Panc1 (cell line): ENCODE measurements at places on chromosomes 11 and 22.

GRCh38 chr22:45397806-45398205 is 15.6 kb downstream of the SMC1B start:
- H3K4me1 ChIP-seq: no peaks in the 10 kb centered on the region
- no peaks in the 10 kb centered on the region for H3K36me3 ChIP-seq
- H3K27me3 ChIP-seq: no peaks in the 10 kb centered on the region
- H3K4me3 ChIP-seq: no peak overlapping the region
- DNase-seq: no peak

DNA sequence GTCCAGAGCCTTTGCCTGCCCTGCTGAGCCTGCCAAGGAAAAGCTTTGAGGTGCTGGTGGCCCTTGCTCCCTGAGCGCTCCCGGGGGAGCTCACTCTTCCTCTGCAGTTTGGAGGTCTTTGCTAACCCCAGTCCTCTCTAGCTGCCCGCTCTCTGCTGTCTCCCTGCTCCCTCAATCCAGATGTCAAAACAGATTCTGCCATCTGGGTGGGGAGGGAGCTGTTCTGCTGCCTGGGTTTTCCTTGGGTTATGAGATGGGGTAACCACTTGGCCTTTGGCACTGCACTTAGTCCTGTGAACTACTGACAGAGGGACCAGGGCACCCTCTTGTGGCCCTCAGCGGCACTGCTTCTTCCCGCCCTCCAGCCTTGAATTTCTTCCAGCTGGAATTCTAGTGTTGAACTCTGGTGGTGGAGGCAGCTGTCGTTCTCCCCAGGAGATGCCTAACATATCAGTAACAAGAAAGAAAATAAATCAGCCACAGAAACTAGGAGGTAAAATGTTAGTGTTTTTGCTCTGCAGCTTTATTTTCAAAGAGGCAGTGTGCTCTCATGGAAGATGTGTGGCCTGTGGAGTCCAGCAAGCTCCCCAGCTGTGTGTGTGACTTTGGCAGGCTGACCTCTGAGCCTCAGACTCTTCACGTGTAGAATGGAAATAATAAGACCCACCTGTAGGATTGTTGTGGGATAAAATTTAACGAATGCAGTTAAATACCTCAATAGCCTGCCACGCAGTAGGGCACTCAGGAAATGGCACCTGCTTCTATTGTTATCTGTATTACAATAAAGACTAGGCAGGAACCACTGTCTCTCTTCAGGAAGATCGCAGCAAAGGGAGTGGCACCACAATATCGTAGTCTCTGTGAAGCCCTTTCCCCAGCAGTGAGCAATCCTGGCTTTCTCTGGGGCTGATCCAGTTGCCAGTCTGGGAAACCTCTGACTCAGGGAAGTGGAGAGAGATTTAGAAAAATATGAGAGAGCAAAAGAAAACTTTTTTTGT is 23.4 kb downstream of the ARFGAP2 start:
- no peaks in the 10 kb centered on the region for H3K36me3 ChIP-seq
- no peak for DNase-seq
- H3K4me3 ChIP-seq: no peak overlapping the region
- no peaks in the 10 kb centered on the region for H3K27me3 ChIP-seq
- no peak overlapping the region for H3K27ac ChIP-seq
- peaks cover 4% of the 10 kb centered on the region; the same call in 1 of the 2 replicates for H3K4me1 ChIP-seq

- H3K4me3 ChIP-seq: no peak overlapping the region
- H3K4me1 ChIP-seq: no peaks in the 10 kb centered on the region
- no peak overlapping the region for H3K27ac ChIP-seq
- no peak for DNase-seq
- no peaks in the 10 kb centered on the region for H3K27me3 ChIP-seq
These were observed 94.1 kb upstream of the PRDM11 start for GRCh38 chr11:45052361-45052760.

GRCh38 chr11:69308491-69308911 is 14.5 kb downstream of the MYEOV start:
- peaks cover 72% of the 10 kb centered on the region for H3K4me1 ChIP-seq
- no peaks in the 10 kb centered on the region for H3K27me3 ChIP-seq

GRCh38 chr22:39316440-39317083 is 2.9 kb downstream of the RPL3 start:
- peaks cover 42% of the 10 kb centered on the region for H3K4me1 ChIP-seq
- peak overlapping the region; percentile 98 for H3K27ac ChIP-seq
- peaks cover 20% of the 10 kb centered on the region for H3K36me3 ChIP-seq
- no peak for DNase-seq
- H3K4me3 ChIP-seq: peak overlapping the region; percentile 91

DNA sequence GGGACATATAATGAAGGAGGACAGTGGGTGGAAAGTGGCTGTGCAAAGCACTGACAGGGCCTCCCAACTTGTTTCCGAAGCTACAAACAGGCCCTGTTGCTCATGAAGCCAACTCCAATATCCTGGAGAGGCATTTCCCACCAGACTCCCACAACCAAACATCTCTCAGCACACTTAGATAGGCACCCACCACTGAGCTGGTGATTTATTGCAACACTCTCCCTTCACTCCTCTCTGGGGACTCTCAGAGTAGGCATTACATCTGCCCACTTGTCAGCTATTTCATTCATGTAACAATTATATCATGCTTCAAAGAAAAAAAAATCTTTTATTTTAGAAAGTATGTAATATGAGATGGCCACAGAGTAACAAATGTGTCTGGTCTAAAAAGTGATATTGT is 32.1 kb upstream of the PPP2R1B start:
- H3K36me3 ChIP-seq: no peaks in the 10 kb centered on the region
- H3K4me1 ChIP-seq: no peaks in the 10 kb centered on the region
- no peak for DNase-seq
- no peak overlapping the region for H3K27ac ChIP-seq
- H3K4me3 ChIP-seq: no peak overlapping the region
- H3K27me3 ChIP-seq: no peaks in the 10 kb centered on the region

- H3K4me1 ChIP-seq: peaks cover 24% of the 10 kb centered on the region
- H3K36me3 ChIP-seq: no peaks in the 10 kb centered on the region; the same call in 1 of the 2 replicates
- DNase-seq: no peak
These were observed 1.7 kb upstream of the MYEOV start for GRCh38 chr11:69292221-69292648.

DNA sequence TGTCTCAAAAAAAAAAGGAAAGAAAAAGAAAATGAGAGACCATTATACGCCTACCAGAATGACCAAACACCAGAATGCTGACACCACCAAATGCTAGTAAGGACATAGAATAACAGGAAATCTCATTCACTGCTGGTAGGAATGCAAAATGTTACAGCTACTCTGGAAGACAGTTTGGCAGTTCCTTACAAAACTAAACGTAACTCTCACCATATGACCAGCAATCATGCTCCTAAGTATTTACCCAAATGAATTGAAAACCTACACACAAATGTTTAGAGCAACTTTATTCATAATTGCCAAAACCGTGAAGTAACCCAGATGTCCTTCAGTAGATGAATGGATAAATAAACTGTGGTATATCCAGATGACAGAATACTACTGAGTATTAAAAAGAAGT is 7.2 kb downstream of the CHKA start:
- DNase-seq: no peak
- peaks cover 9% of the 10 kb centered on the region; the same call in 1 of the 2 replicates for H3K36me3 ChIP-seq
- no peaks in the 10 kb centered on the region for H3K27me3 ChIP-seq
- H3K4me3 ChIP-seq: no peak overlapping the region
- H3K27ac ChIP-seq: no peak overlapping the region
- peaks cover 29% of the 10 kb centered on the region for H3K4me1 ChIP-seq

DNA sequence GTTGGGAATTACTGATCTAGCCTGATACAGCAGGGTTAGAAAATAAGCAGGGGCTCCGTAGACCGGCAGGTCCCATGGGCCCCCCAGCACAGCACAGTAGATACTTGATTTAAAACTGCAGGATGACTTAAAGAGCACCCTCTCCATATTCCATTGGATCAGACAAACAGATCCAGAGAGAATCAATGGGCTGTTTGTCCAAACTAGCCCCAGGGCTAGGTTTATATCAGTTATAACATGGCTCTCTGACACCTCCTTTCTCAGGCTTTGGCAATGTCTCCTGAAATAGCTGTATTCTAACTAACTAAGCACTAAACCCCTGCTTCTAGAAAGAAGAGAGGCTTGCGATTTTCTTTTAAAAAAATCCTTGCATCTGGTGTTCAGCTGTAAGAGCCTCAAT is 100.4 kb upstream of the GALNT18 start:
- H3K27ac ChIP-seq: no peak overlapping the region
- peaks cover 23% of the 10 kb centered on the region for H3K27me3 ChIP-seq
- DNase-seq: no peak
- H3K36me3 ChIP-seq: no peaks in the 10 kb centered on the region

GRCh38 chr11:17379383-17380180 is 8.9 kb downstream of the KCNJ11 start:
- DNase-seq: no peak
- H3K27me3 ChIP-seq: no peaks in the 10 kb centered on the region
- no peak overlapping the region for H3K27ac ChIP-seq
- no peak overlapping the region for H3K4me3 ChIP-seq
- no peaks in the 10 kb centered on the region for H3K36me3 ChIP-seq
- H3K4me1 ChIP-seq: no peaks in the 10 kb centered on the region

DNA sequence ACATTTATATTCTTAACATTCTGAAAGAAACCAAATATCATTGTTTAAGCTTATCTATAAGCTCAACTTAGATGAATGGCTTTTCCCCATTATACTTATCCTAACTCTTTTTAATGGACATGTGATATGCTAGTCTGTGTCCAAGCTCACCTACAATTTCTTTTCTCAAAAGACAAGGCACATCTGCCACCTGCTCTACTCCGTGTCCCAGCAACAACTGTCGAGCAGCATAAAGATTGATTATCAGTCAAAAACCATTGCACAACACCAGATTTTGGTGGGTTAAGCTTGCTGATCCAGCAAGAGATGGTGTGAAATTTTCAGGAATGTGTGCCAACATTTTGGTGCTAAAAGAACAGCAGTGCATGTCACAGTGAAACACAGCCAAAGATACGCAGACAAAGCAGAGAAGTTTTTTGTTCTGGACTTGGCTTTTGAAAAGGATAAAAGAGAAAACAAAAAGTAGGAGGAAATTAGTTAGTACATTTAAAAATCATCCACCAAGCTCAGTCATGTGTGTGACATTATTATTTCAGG is 65.8 kb downstream of the DCDC1 start:
- H3K4me1 ChIP-seq: no peaks in the 10 kb centered on the region
- H3K4me3 ChIP-seq: no peak overlapping the region
- peaks cover 3% of the 10 kb centered on the region; the same call in 1 of the 2 replicates for H3K27me3 ChIP-seq
- H3K36me3 ChIP-seq: no peaks in the 10 kb centered on the region
- H3K27ac ChIP-seq: no peak overlapping the region

DNA sequence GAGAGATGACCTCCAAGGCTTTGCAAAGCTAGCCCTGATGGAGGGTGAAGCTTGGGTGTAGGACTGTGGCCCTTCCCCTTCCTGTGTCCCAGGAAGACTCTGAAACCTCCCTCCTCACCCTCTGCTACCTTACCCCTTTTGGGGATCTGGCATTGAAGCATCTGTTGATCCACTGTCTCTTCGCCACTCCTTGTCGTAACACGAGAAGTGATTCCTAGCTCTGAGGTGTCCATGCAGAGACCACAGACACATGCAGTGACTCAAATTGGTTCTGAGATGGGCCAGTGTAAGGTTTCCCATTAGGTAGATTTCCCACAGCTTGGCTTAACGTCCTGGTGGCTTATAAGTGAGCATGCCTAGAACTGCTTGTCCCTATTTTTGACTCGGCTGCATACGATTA is 101.4 kb downstream of the ZBTB16 start:
- no peak overlapping the region for H3K27ac ChIP-seq
- no peaks in the 10 kb centered on the region; the same call in 1 of the 2 replicates for H3K36me3 ChIP-seq
- H3K4me1 ChIP-seq: peaks cover 16% of the 10 kb centered on the region
- no peak overlapping the region for H3K4me3 ChIP-seq

GRCh38 chr22:29431986-29432385 is 6.4 kb upstream of the RFPL1 start:
- no peaks in the 10 kb centered on the region; the same call in 1 of the 2 replicates for H3K27me3 ChIP-seq
- H3K36me3 ChIP-seq: no peaks in the 10 kb centered on the region
- H3K4me3 ChIP-seq: no peak overlapping the region
- no peaks in the 10 kb centered on the region for H3K4me1 ChIP-seq

DNA sequence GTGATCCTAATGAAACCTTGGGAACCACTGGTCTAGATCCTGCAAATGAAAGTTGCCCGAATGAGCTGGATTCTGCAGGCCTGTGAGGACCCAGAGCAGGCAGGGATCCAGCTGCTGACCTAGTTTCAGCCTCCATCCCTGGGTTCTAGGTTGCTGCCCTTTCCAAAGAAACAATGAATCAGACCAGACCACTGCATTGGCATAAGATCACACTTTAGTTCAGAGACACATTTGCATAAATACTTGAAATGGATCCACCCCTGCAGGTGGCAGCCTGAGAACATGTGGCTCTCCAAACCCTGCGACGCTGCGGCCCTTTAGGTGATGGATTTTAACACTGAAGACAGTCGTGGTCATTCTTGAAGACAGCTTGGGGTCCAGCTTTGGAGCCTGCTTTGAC is 23.7 kb downstream of the ADAMTS8 start:
- H3K4me1 ChIP-seq: peaks cover 8% of the 10 kb centered on the region; the same call in 1 of the 2 replicates
- 0 out of 2 replicates have a peak, but pooled peaks cover 2% of the 10 kb centered on the region for H3K27me3 ChIP-seq
- no peak for DNase-seq
- no peaks in the 10 kb centered on the region for H3K36me3 ChIP-seq
- H3K4me3 ChIP-seq: no peak overlapping the region
- H3K27ac ChIP-seq: no peak overlapping the region

GRCh38 chr11:57785072-57785471 is 23.5 kb downstream of the CTNND1 start:
- no peak for DNase-seq
- no peak overlapping the region for H3K4me3 ChIP-seq
- peaks cover 57% of the 10 kb centered on the region for H3K4me1 ChIP-seq
- no peak overlapping the region for H3K27ac ChIP-seq
- H3K27me3 ChIP-seq: no peaks in the 10 kb centered on the region

DNA sequence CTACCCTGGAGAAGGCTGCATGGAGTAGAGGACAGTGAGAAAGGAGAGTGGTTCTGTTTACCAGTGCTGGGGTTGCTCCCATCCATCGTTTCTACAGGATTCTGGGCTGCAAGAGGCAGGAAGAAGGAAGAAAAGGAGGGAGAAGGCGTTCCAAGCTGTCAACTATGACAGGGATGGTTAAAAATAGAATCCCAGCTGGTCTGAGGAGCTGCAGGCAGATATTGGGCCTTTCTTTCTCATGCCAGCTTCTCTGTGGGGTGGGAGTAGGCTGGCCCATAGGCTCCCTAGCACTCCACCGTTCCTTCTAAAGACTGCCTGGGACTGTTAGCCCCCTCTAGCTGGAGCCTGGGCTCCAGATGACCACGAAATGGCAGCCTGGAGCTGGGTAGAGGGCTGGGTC is 13.6 kb downstream of the CCKBR start:
- H3K27ac ChIP-seq: no peak overlapping the region
- H3K4me1 ChIP-seq: no peaks in the 10 kb centered on the region
- H3K27me3 ChIP-seq: peaks cover 10% of the 10 kb centered on the region
- H3K4me3 ChIP-seq: no peak overlapping the region
- DNase-seq: no peak

DNA sequence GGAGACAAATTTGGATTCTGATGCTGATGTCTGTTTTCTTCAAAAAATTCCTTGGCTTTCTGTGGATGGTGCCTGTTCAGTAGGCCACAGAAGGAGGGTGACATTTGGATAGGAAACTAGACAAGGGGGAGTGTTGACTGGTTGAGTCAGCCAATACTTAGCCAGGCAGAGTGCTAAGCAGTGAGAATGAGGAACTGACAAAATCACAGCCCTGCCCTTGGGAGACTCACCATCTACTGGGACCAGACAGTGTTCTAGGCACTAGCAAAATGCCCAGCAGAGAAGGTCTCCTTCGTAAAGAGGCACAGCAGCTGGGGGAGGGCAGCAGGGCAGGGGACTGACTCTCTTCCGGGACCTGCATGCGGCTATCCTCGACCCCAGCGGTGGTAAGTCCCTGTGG is 190.2 kb downstream of the DSCAML1 start:
- H3K27ac ChIP-seq: no peak overlapping the region
- DNase-seq: no peak
- no peaks in the 10 kb centered on the region for H3K36me3 ChIP-seq
- no peak overlapping the region for H3K4me3 ChIP-seq
